CD4-positive, alpha-beta T cell treated with Interleukin-21 for 1 hour (primary cell): ENCODE measurements at places on chromosomes 6 and 20.

- DNase-seq: no peak
These were observed 85.0 kb downstream of the FNDC1 start for GRCh38 chr6:159254186-159254585.

- no peak for DNase-seq
These were observed 32.8 kb downstream of the SASH1 start for GRCh38 chr6:148375401-148375800.

DNA sequence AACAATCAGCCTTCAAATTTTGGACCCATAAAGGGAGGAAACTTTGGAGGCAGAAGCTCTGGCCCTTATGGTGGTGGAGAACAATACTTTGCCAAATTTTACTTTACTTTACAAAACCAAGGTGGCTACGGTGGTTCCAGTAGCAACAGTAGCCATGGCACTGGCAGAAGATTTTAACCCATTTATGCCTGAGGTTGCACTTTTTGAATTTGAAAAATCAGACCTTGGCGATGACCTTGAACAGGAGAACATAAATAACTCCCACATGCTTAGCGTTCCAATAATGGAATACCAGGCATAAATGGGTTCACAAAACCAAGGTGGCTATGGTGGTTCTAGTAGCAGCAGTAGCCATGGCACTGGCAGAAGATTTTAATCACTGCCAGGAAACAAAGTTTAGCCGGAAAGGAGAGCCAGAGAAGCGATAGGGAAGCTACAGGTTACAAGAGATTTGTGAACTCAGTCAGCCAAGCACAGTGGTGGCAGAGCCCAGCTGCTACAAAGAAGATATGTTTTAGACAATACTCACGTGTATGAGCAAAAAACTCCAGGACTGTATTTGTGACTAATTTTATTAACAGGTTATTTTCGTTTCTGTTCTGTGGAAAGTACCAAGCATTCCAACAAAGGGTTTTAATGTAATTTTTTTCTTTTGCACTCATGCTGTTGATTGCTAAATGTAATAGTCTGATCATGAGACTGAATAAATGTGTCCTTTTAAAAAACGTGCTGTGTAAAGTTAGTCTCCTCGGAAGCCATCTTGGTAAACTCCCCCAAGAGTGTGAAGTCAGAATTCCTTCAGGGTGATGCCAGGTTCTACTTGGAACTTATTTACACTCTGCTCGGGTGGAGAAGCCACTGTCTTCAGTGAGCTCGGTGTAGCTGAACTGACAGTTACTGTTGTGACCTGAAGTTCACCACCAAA lies 6.7 kb downstream of the SFT2D1 start:
- DNase-seq: no peak

DNA sequence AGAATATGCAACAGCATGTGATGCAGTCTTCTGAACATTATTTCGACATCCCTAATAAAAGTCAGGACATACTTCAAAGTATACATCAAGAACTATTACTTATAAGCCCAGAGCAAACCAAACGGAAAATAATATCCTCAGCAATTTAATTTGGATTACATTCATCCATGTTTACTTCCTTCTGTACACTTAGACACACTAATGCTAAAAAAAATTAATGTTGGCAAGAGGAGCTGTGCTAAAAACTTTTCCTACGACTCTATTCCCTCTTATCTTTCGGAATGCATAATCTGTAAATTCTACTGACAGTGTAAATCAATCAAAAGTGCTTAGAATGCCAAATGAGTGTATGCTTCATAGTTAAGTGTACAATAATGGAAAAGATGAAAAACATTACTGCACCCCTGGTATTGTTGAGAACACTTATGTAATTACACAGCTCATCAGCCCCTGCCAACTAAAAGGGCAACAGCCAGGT lies 301.2 kb upstream of the HSF2 start:
- DNase-seq: no peak

DNA sequence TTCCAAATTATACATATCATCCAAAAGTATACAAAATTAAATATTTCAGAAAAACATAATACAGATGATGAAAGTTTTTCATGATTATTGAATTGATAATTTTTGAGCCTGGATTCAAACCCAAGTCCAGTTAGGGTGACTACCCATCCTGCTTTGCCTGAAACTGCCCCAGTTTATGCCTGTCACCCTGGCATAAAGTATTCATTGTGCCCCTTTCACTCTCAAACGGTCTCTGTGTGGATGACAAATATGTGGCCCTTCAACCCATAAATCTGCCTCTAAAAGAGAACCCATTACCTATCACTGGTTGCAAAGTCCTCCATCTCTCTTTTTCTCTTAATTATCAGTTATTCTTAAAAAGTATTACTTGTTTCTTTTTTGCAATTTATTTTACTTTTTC lies 553.7 kb upstream of the JARID2 start:
- no peak for DNase-seq

DNA sequence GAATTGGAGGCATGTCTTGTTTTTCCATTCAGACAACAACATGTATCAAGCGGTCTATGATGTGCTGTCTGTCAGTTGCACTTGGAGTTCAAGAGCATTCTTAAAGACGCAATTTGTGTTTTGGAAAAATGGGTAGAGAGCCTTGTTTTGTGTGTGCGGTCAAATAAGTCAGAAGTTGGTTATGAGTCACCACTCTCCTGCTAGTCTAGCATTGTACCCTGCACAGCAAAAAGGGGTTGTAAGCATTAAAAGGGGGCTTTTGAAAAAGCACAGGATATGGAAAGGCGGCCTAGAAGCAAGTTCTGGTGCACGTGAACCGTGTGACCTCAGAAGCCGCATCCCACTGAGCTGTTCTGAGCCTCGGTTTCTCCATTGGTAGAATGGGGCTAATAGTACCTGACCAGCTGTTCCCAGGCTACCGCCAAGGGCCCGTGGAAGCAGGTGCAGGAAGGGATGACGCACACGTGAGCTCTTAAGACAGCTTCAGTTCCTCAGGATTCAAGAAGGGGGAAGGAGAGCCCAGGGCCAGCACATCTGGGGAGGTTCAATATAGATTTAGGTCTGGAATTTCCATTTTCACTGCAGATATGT lies 61.6 kb upstream of the SNX9 start:
- peak; percentile 55 for DNase-seq

GRCh38 chr6:42025845-42026243 lies 24.5 kb upstream of the TAF8 start:
- no peak for DNase-seq

- no peak for DNase-seq
These were observed 44.0 kb downstream of the SMPDL3A start for GRCh38 chr6:122833021-122833491.

DNA sequence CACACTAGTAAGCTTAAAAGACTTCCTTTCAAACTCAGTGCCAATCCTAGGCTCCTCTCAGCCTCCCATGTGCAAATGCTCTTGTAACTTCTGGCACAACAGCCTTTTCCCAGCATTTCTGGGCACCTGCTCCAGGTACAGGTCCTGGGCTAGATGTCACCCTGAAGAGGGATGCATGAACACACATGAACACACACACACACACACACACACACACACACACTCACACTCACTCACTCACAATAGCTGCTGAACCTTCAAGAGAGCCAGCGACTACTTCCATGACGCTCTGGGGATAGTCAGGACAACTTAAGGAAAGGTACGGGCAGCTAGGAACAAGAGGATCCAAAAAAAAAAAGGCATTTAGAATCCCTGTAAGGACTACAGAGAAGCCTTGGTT lies 122.8 kb downstream of the INSM1 start:
- no peak for DNase-seq
